Thymus (tissue), 14 donors: ENCODE measurements at places on chromosomes 7 and 10. TPM values are rescaled to one million over a fixed set of nuclear protein-coding genes. Genes with fewer than 3 reads are reported as not detected.

The GPR15LG gene
- polyA plus RNA-seq = 7.7 TPM

The MOGAT3 gene
- polyA plus RNA-seq = 0.11 TPM

The TMEM236 gene
- 0.30 TPM for polyA plus RNA-seq

The SEMA3C gene
- 2.8 TPM for polyA plus RNA-seq
